ENCODE measurements at places on chromosomes 2 and 18.

DNA sequence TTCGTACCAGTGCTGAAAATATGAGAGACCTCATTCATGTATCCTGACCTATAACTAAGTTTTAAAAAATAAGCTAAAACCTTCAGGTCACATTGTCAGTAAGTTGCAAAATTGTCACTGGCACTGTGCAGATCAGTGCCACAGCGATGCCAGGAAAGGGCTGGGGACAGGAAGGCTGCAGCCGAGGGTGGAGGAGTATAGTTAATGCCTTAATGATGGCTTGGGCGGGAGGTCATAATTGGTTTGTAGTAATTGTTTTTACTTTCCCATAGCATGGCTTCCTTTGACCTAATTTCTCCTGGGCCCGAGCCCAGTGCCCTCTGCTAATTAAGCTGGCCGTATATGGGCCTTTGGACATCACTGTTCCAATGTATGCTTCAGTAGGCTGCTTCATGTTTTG is 47.2 kb upstream of the RAB12 start:
- DNase-seq: no peak

DNA sequence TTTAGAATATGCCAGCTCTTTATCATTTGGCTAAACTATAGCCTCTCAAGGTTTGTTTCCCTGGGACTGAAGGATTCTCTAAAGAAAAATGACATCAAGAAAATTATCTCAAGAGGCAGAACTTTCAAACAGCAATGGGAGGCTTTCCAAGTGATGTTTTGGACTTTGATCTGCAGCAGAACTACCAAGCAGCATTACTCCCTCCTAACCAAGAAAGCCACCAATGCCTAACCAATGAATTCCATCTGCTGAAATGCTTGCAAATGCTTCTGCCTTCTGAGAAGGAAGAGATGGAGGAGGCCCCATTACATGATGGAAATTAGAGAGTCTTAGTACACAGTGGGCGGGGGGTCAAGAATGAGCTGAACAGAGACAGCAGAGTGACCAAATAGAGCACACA is 95.1 kb upstream of the SLC35G4 start:
- no peak for DNase-seq

GRCh38 chr2:239122421-239123110 is 274.7 kb downstream of the TWIST2 start:
- DNase-seq: no peak

GRCh38 chr2:43186679-43187374 is 39.6 kb downstream of the ZFP36L2 start:
- DNase-seq: peak; percentile 30

- no peak for DNase-seq
Measured at GRCh38 chr2:6637330-6637729, 228.4 kb downstream of the CMPK2 start.

DNA sequence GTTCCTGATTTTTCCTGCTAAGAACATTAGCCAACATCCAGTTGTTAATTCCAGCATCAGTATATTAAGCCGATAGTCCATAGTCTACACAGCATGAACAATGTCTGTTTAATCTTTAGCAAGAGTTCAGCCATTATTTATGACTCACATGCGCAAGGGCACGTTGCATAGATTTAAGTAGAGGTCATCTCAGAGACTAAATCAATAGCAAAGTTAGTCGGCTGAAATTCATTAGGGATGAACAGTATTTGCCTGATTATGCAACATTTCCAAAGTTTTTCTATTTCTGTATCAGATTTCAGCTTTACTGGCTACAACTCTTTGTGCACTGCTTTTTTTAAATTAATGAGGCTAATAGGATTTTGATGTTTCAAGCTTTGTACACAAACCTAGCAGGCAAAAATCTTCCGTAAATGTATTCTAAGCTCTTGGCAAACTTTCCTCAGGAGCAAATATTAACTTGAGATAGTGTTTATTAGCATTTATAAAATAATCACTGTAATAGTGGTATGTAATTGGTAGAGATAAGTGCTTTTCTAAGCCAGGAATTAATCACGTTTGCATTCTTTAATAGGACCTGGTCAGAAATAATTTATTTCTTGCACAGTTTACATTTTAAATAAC is 578.7 kb upstream of the ID2 start:
- DNase-seq: no peak

DNA sequence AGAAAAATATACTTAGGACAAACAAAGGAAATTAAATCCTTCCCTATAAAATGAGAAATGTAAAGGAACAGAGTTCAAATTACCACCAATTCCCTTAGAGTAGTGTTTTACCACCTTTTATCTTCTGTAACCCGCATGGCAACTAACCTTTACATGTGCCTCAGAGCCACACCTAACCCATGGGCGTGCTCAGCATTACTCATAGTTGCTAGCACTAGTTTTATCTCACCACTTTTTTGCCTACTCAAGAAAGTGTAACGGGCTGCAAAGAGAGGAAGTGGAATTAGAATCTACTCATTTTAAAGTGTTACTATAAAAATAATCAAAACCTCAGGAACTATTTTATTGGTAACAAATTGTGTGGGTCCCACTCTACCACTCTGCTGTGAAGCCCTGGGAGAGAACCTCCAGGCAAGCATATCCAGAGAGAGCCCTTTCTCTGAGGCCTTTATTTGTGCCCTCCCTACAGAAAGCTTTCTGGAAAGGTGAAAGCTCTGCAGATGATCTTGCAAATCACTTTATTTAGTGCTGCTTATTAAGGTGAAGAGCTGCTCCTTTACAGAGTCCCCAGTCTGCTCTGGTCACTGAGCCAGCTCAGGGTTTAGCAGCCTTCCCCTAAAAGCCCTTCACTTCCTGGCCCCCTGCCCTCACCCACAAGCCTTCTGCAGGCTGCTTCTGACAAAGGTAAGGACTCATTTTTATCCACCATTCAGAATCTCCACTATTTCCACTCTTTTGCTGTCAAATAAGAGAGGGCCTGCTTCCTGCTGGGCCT is 98.8 kb downstream of the TRABD2A start:
- DNase-seq: peak; percentile 73

- DNase-seq: no peak
Measured at GRCh38 chr18:37508207-37508606, 57.4 kb downstream of the CELF4 start.
